Stimulated activated CD4-positive, alpha-beta T cell treated with anti-CD3 and anti-CD28 coated beads, Interleukin-15, amount 100 ng/mL, for 48 hours (primary cell): ENCODE measurements at places on chromosomes 7 and 10.

- DNase-seq = no peak
These were observed 54.5 kb downstream of the ADRA2A start for GRCh38 chr10:111131168-111131799.

- no peak for DNase-seq
These were observed 48.3 kb upstream of the FAM171A1 start for GRCh38 chr10:15419279-15419874.

GRCh38 chr7:111409714-111410422 lies 152.4 kb downstream of the IMMP2L start:
- no peak for DNase-seq

DNA sequence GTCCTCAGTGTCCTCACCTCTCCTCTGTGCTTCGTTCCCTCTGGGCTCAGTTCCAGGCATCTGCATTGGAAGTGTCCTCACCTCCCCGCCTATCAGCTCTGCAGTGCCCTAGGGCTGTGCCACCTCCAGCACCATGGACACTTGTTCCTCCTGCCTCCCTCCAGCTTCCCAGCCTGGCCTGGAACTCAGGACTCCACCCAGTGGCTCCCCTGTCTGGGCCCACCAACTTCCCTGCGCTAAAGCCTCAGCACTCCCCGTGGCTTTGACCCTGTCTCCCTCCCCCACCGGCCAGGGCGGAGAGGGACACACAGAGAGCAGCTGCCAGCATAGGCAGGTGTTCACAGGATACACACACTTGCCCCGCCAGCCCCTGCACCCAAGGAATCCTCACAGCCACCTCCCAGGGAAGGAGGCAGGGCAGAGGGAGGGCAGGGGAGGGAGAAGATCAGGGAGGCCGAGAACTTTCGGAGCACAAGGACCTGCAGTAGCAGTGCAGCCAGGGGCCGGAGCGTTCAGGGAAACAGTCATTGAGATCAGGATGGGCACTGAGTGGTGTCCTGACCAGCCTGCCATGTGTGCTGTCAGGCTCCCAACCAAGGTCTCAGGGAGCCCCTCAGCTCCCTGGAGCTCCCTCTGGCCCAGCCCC lies 31.3 kb downstream of the ANXA8 start:
- no peak for DNase-seq

- no peak for DNase-seq
These were observed 143.2 kb upstream of the MGMT start for GRCh38 chr10:129323879-129324278.

GRCh38 chr7:156002362-156003066 lies 190.3 kb upstream of the SHH start:
- DNase-seq = no peak
